ENCODE measurements at places on chromosomes 16 and 17.
A peak's percentile ranks its signal among the peaks of the same experiment; 100 is the strongest.

DNA sequence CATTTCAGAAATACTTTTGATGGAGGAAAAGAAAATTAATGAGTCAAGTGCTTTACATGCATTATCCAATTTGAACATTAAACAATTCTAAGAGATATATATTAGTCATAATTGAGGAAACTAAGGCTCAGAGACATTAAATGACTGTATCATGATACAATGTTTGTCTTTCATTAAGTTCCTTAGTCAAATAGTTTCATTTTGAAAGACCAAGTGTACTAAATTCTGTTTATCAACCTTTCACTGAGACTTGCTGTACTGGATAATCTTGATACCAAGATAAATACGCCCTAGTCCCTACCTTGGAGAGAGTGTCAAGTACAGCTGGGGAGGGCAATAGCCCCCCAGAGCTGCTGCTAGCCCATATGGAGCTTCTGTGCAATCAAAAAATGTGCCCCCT is 24.2 kb downstream of the TOM1L2 start:
- DNase-seq = no peak

GRCh38 chr17:57609125-57609877 is 135.8 kb downstream of the CCDC182 start:
- DNase-seq = no peak

DNA sequence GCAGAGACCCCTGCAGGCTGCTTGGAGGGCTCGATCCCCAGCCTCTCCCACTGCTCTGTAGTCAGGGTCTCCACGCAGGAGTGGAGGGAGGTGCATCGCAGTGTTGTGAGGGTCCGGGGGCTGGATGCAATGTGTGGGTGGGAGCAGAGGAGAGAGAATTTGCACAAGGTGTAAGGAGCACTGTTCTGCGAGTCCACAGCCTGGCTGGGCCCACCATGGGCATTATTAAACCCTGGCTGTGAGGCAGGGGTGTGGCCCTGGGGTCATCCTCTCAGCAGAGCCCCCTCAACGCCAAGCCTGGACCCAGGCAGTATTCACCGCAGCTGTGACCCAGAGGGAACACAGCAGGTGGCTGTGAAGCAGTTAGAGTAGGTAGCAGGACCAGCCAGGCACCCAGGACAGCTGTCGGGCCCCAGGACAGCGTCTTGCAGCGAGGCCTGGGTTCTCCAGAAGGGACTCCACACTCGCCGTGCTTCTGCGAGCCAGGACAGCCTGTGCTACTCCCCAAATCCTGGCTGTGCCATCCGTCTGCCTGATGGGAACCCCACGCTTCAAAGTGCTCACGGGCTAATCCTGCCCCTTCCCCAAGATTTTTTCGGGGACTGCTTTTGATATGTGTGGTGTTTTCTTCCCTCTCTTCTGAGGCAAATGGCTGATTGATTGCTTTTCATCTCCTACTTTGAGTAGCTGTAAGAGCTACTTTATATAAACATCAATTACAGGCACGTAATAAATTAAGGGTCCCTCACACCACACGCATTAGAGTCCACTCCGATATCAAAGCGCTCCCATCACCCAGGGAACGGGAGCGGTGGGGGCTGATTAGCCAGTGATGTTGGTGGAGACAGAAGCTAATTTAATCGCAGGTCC is 100.9 kb upstream of the GSE1 start:
- DNase-seq = no peak

DNA sequence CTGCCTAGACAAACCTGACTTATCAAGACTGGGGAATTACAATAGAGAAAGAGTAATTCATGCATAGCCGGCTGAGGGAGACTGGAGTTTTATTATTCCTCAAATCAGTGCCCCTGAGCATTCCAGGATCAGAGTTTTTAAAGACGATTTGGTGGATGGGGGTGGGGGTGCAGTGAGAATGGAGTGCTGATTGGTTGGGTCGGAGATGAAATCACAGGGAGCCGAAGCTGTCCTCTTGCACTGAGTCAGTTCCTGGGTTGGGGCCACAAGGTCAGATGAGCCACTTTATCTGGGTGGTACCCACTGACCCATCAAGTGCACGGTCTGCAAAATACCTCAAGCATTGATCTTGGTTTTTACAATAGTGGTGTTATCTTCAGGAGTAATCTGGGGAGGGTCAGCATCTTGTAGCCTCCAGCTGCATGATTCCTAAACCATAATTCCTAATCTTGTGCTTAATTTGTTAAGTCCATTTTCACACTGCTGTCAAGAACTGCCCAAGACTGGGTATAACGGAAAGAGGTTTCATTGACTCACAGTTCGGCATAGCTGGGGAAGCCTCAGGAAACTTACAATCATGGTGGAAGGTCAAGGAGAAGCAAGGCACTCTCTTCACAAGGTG is 69.6 kb downstream of the MARF1 start:
- DNase-seq = no peak

DNA sequence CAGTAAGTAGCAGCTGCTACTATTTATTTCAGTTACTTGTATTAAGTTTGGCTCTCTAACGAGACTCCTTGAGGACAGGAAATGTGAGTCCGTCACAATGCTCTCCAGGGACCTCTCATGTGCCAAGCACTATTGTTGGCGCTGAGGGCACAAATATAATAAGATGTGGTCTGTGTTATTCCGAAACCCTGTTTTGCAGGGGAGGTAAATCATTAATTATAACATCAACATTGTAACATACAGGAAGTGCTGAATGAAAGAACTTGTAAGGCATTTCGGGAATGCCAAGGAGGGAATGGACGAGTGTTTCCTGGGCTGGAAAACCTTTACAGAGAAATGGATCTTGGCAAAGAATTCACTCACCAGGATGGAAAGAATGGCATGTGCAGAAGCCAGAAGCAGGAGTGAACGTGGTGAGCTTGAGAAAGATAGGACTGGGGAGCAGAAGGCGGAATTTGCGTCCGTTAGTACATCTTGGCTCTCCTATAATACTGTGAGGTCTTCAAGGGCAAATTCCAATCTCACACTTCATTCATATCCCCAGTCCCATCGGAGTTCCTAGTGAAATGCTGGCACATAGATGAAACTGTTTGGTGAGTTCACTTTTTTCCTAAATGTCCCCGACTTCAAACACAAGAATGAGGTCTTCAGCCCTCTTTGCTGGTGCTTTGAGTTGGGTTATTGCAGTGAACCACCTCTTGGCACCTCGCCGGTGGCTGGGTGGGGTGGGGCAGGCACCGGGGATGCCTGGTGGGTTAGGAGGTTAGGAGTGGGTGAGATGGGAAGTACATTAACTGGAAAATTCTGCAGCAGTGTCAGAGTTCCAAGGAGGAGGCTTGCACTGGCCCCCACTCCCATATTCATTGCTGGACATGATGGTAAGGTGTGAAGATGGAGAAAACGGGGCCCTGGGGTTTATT is 11.5 kb downstream of the TAC4 start:
- no peak for DNase-seq

DNA sequence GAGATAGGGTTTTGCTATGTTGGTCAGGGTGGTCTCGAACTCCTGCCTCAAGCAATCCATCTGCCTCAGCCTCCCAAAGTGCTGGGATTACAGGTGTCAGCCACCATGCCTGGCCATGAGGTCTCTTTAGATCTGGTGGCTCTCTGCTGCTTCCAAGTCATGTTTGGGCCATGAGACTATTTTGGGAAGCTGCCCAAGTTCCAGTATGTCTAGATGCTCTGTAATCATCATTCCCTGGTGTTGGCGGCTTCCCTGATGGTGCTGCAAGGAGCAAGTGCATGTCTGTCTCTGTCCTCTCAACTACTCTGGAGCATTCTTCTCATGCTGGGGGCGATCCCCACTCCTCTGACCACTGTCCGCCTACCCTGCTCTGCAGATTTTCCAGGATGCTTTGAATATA is 6.4 kb upstream of the ODF4 start:
- DNase-seq = no peak

DNA sequence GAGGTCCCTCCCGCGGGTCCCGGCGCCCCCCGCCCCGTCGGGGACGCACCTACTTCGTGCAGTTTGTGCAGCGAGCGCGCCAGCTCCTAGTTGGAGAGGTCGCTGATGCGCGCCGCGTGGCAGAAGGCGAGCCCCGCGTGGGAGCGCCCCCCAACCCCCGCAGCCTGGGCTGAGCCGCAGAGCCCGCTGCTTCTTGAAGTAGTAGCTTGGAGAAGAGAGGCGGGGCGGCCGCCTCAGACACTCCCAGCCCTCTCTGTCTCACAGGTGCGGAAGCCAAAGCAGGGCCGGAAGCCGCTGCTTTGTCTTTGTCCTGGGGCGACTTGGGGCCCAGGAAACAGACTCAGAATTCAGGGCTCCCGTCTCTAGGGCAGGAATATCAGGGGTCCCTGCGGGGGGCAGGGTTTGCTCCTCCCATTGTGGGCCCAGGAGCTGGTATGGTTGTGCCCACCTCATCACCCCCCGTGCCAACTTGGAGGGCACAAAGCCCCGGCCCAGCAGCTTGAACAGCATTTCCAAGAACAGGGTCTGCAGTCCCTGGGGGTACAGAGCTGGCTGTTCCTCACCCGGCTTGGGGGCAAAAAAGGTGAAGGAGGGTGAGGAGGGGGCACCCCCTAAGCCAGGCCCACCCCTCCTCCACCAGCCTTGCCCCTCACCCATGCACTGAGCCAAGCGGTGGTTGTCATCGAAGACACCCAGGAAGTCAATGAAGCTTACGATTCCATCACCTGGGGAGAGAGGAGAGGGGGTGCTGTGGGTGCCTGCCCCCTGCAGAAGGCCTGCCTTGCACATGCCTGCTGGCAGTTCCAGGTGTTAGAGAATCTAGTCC is 13.5 kb downstream of the SPATA32 start:
- peak; percentile 92 for DNase-seq

DNA sequence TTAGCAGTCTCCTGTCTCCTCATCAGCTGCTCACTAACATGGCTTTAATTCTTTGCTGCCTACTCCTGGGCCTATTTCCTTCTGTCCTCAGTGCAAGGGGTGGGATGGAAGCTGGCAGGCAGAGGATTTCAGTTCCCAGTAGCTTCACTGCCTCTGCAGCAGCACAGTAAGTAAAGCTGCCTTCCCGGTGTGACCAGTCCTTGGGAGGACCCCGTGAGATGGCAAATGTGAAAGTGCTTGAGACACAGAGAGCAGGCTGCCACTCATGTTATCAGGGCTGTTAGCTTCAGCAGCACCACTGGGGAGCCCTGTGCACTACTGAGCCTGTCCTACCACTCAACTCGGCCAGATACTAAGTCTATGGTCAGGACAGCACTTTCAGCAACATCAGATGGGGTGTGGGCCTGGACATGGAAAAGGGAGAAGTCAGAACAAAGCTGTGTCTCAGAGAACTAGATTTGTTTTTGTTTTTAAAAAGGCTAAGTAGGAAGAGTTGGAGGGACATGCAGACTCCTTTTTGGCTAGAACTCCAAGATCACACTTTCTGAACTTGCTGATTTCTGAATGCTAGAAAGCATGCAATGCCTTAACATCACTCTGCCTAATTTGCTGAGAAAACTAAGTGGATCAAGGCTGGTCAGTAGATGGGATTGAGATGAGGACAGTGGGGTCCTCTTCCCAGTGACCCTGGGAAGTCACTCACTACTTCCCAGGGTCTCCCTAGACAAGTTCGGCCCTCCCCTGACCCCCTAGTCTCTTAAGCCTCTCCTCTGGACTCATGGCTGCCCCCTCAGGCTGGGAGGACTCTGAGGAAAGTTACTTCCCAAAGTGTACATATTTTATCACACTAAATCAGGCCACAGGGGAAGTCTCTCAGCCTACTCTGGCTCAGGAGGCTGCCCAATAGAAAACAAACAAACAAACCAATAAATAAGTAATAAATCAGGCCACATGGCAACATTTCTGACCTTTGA is 1.1 kb downstream of the ACSF2 start:
- peak; percentile 47 for DNase-seq

GRCh38 chr17:57612202-57613071 is 132.7 kb downstream of the CCDC182 start:
- no peak for DNase-seq

GRCh38 chr17:43574896-43575525 is 28.9 kb upstream of the ETV4 start:
- no peak for DNase-seq

DNA sequence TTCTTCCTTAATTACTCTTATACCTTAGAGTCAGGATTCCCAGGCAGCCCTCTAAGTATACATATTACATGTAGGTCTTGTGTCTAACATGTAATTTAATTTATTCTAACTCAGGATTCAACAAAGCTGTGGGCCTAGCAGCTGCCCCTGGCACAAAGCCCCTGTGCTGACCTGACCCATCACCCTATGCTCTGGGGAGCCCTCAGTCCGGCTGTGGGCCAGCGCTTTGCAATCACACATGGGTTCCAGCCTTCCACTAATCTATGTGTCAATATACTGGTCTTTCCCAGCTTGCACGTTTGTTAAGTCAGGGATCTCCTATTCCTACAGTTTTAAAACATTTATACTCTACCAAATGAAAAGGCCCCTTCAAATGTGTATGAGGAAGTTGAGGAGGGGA is 62.7 kb upstream of the SREBF1 start:
- no peak for DNase-seq

GRCh38 chr16:75361936-75362335 is 71.4 kb downstream of the CFDP1 start:
- no peak for DNase-seq

DNA sequence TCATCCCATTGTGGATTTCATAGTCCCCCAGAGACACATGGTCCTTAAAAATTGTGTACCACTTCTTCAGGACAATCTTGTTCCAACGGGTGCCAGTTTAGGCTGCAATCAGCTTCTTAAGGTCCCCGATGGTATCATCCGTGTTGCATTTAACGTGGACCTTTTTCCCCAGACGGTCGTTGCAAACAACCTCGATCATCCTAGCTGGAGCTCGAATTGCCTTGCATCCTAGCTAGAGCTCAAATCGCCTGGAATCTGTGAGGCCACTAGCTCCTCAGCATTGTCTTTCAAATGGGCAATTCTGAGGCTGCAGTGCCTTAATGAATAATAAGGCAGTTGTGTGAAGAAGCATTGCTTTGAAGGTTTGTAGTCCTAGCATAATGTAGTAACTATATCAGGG is 37.7 kb upstream of the RHBDL3 start:
- no peak for DNase-seq

DNA sequence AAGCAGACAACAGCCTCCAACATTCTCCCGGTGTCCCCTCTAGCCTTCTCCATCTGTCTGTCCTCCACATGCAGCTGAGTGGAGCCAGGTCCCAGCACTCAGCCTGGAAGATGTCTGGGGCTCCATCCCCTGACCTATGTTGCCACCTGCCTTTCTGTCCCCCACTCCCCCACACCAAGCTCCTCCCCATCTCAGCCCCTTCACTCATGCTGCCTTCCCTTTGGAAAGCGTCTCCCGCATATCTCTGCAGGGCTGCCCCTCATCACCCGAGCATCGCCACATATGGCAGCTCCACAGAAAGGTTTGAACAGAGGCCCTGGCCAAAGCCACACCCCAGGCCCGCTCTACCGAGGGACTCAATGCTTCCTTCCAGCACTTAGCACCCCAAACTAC is 24.2 kb downstream of the NSMCE1 start:
- DNase-seq = no peak

GRCh38 chr16:12750554-12750918 is 53.2 kb downstream of the CPPED1 start:
- DNase-seq = no peak
